Mesendoderm (in vitro differentiated cells): ENCODE measurements at places on chromosomes 11 and 22.

- peaks cover 6% of the 10 kb centered on the region for H3K36me3 ChIP-seq
- peak; percentile 92 for DNase-seq
- no peaks in the 10 kb centered on the region for H3K27me3 ChIP-seq
- peak overlapping the region; percentile 96 for H3K27ac ChIP-seq
Observed at GRCh38 chr22:37561212-37562048, 1.1 kb downstream of the CDC42EP1 start.

DNA sequence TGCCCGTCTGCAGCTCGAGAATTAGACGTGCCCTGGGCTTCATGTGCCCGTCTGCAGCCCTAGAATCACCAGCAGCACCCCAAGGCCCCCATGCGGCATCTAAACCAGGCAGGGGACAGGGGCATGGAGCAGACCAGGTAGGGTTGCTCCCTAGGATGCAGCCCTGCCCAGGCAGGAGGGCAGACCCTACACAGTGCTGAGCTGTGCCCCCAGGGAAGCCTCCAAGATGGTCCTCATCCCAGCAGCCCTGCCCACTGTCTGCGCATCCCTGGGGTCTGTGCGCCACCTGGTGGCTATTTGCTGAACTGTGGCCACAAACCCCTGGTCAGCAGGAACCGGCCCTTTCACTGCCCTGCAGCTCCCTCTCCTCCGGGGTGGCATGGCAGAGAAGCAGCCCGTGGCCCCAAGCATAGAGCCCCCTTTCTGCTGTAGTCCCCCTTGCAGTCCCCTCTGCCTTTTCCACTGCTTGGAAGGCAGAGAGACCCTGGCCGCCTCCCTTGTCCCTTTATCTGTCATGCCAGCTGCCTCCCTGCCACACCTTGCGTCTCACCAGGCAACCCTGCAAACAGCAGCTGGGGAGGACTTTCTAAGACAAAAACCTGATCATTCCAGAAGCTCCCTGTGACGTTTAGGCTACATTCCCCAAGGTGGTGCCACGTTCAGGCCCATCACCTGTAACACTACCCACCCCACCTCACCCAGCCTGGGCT, 86.6 kb downstream of the KCNQ1 start:
- H3K27me3 ChIP-seq, result no peaks in the 10 kb centered on the region
- H3K27ac ChIP-seq, result no peak overlapping the region
- H3K36me3 ChIP-seq, result no peaks in the 10 kb centered on the region
- peak; percentile 58 for DNase-seq

GRCh38 chr11:121241343-121242211, 51.0 kb upstream of the SC5D start:
- no peaks in the 10 kb centered on the region for H3K36me3 ChIP-seq
- DNase-seq, result no peak
- H3K27ac ChIP-seq, result no peak overlapping the region
- no peak overlapping the region for H3K4me3 ChIP-seq
- no peaks in the 10 kb centered on the region for H3K27me3 ChIP-seq

GRCh38 chr22:41357191-41357590, 24.6 kb upstream of the TEF start:
- no peaks in the 10 kb centered on the region for H3K4me1 ChIP-seq
- DNase-seq, result no peak
- no peaks in the 10 kb centered on the region for H3K27me3 ChIP-seq

DNA sequence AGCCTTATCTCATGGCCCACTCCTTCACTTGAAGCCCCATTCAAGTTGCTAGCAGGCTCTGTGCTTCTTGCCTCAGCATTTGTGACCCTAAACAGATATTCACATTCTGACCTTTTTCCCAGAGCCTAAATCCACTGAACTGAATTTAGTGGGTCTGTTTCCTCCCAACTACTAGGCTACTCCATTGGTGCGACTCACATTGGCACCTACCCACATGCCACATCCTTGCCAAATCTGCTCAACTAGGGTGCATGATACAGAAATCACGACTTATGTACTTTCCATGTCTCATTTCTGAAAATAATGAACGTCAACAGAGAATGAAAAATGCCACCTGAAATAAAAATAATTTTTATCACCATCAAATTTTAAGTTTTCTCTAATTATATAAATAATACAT, 8.4 kb upstream of the MMP12 start:
- DNase-seq, result no peak
- no peak overlapping the region for H3K27ac ChIP-seq
- no peak overlapping the region for H3K4me3 ChIP-seq
- H3K4me1 ChIP-seq, result no peaks in the 10 kb centered on the region
- H3K27me3 ChIP-seq, result no peaks in the 10 kb centered on the region

GRCh38 chr11:106473089-106473722, 395.7 kb downstream of the AASDHPPT start:
- H3K36me3 ChIP-seq, result no peaks in the 10 kb centered on the region
- no peak for DNase-seq
- H3K4me1 ChIP-seq, result no peaks in the 10 kb centered on the region

DNA sequence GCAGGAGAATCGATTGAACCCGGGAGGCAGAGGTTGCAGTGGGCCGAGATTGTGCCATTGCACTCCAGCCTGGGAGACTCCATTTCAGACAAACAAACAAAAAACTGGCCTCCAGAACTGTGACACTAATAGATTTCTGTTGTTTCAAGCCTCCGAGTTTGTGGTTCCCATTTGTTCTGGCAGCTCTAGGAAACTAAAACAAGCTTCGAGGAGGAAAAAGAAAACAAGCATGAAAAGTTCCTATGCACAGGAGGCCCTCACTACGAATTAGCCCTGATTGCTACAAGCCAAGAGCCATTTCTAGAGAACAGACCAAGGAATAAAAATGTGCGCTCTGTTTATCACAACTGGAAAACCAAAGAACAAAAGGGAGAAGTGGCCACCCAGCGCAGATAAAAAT, 47.8 kb upstream of the SHANK2 start:
- H3K27me3 ChIP-seq, result no peaks in the 10 kb centered on the region
- no peak overlapping the region for H3K27ac ChIP-seq
- no peak overlapping the region for H3K4me3 ChIP-seq

DNA sequence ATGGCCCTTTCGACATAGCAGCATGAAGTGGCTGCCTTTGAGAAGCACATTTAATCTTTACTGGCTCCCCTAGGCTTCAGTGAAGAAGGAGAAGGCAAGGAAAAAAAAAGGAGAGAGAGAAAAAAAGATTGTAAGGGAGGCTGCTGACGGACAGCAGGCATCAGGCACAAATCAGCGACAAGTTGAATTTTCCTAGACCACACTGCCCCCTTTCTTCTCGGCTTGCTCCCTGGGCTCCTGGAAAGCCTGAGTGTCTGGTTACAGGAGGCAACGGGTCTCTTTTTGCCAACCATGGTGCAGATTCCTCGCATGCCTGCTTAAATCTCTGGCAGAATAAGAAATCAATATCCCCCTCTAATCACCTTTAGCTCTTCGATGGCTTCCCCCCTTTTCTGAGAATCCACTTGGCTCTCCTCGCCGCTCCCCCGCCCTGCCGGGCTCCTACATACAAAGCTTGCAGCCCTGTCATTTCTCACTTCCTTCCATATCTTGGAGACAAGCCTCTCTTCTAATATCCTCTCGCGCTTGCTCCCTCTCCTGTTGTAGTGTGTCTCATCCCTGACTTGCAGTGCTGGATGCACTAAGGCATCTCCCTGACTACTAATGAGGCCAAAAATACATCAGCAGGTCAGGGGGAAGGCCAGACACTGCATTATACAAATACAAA, 14.3 kb downstream of the BLID start:
- H3K4me3 ChIP-seq, result no peak overlapping the region
- peaks cover 6% of the 10 kb centered on the region for H3K27me3 ChIP-seq
- no peaks in the 10 kb centered on the region for H3K4me1 ChIP-seq
- H3K27ac ChIP-seq, result no peak overlapping the region
- DNase-seq, result peak; percentile 92

DNA sequence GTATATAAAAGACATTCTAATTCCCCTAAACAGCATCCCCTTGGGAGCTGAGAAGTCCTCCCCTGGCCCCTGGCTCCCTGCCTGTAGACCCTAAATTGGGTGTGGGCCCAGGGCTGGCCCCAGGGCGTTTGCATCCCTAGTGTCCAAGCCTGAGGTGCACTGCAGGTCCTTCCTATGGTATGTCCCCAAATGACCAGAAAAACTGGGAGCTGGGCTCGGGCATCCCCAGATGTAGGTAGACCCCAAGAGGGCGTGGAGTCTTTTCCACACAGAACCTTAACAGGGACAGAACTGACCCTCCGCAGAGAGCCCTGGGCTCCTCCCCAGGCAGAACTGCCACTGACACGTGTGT, 782 bp upstream of the OSBPL5 start:
- no peaks in the 10 kb centered on the region for H3K27me3 ChIP-seq
- no peaks in the 10 kb centered on the region for H3K36me3 ChIP-seq
- H3K4me3 ChIP-seq, result no peak overlapping the region
- peaks cover 10% of the 10 kb centered on the region for H3K4me1 ChIP-seq
- no peak for DNase-seq
- H3K27ac ChIP-seq, result no peak overlapping the region

- H3K4me3 ChIP-seq, result no peak overlapping the region
- H3K27me3 ChIP-seq, result no peaks in the 10 kb centered on the region
- peak; percentile 81 for DNase-seq
- no peaks in the 10 kb centered on the region for H3K4me1 ChIP-seq
Observed at GRCh38 chr11:66976028-66976467, 944 bp downstream of the C11orf86 start.

- H3K4me3 ChIP-seq, result no peak overlapping the region
- peaks cover 2% of the 10 kb centered on the region for H3K4me1 ChIP-seq
- H3K36me3 ChIP-seq, result no peaks in the 10 kb centered on the region
- no peak overlapping the region for H3K27ac ChIP-seq
- peak; percentile 86 for DNase-seq
Observed at GRCh38 chr22:30390974-30391691, 3.9 kb upstream of the RNF215 start.

DNA sequence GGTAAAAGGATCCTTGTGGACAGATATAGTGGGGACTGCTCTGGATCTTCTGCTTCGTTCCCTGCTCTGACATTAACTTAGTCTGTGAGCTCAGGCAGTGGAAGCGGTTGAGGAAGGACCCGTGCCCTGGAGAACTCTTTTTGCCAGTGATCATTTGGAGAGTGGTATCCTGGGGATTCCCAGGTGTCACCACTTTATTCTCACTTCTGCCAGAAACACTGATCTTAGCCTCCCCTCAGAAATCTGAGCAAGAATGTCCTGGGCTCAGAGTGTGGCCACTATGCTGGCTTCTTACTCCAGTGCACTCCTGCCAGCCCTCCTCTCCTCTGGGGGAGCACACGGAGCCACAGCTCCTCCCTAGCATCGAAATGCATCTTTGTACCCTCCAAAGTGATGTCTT, 7.6 kb upstream of the PHOX2A start:
- peaks cover 5% of the 10 kb centered on the region for H3K4me1 ChIP-seq
- H3K27me3 ChIP-seq, result peaks cover 4% of the 10 kb centered on the region
- H3K36me3 ChIP-seq, result no peaks in the 10 kb centered on the region
- DNase-seq, result no peak
- no peak overlapping the region for H3K27ac ChIP-seq
